Omental fat pad (tissue), 4 donors: ENCODE measurements at places on chromosomes 2 and 18.
A peak's percentile ranks its signal among the peaks of the same experiment; 100 is the strongest.

- no peak for DNase-seq
Observed at GRCh38 chr2:152089238-152089637, 9.6 kb downstream of the CACNB4 start.

DNA sequence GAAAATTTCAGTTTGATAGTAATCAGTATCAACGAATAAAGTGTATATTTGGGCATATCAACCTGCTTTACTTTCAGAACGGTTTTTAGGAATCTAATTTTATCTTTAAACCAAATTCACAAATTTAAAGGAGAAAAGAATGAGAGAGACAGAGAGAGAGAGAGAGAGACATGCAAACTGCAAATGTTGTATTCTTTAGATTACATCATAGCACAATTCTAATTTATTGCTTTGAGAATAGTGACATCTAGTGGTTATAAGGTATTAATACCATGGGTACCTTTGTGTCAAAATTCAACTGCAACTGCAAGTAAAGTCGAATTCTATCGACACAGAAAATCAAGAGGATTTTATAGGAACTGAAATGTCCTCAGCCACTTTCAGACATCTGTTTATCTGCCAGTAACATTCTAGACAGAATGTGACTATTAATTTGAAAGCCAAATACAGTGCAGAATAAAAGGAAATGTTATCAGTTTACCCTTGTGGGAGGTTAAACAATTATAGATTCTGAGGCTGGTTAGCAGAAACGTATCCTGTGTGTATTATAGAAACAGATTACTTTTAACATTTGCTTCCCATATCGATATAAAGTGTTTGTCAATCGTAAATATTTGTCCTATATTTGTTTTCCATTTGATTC lies 529.8 kb upstream of the VRK2 start:
- DNase-seq, result no peak

GRCh38 chr2:239182981-239183791 lies 217.6 kb downstream of the HDAC4 start:
- DNase-seq, result peak; percentile 15

- DNase-seq, result no peak
Observed at GRCh38 chr18:48215876-48216638, 193.1 kb downstream of the ZBTB7C start.

GRCh38 chr2:219049282-219049681 lies 8.0 kb upstream of the CFAP65 start:
- no peak for DNase-seq

DNA sequence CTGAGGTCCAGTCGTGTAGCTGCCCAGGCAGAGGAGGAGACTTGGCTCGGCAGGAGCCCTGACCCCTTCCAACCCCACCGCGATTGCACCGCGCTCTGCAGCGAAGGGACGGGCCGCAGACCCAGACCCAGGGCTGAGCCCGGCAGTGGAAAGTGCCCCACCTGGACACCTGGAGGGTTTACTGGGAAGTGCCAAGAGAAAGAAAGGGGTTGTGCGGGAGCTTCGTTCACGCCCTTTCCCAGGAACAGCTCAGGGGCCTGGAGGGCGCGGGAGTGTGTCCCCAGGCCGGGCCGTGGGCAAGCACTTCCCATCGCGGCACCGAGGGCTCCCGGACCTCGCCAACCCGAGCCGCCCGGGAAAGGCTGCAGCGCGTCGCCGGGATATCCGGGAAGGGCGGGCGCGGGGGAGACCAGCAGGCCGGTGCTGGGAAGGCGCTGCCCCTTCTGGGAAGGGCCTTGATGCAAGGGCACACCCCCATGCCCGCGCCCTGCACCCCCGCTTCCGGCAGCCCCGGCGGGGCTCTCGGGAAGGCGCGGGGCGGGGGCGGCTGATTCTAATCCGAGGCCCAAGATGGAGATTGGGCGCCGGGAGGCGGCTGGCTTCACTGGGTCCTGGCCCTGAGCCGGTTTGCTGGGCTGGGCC lies 36.1 kb upstream of the MRPL33 start:
- DNase-seq, result peak; percentile 67

DNA sequence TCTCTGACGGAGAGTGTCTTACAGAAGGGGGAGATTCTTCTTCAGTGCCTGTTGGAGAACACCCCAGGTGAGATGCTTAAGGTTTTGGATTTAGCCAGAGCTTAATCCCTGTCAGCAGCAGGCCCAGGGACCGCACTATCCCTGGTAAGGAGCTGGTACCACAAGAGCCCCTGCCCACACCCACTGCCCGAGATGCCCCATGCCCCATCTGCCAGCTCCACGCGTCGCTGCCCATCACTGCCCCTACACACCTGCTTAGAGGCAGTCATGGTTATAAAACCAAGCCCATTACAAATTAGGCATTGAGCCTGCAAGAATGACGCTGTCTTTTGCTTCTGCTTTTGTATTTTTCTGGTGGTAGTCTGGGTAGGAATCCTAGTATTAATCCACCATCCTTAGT lies 21.7 kb downstream of the CEP68 start:
- DNase-seq, result no peak

DNA sequence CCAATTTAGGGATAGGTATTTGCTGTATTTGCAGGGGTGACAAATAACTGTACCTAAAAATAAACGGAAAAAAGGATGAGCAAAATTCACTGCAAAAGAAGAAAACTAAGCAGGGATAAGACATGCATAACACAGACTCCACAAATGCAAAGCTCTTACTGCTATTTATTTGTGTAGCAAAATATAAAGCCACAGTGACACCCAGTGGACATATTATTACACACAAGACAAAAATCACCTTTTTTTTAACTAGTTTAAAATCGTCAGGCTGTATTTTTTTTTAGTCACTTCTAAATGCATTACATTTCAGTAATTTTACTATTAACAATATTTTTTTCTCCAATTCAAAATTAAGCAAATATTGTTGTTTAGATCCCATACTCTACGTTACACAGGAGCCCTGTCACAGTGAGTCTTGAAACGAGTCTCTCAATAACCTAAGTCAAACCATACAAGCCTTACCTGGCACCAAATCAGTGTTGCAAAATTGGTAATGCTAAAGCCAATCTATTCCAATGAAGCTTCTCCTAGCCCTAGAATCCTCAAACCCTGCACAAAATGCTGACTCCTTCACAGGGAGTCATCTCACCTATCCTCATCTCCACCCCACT lies 23.7 kb downstream of the METTL4 start:
- DNase-seq, result no peak

DNA sequence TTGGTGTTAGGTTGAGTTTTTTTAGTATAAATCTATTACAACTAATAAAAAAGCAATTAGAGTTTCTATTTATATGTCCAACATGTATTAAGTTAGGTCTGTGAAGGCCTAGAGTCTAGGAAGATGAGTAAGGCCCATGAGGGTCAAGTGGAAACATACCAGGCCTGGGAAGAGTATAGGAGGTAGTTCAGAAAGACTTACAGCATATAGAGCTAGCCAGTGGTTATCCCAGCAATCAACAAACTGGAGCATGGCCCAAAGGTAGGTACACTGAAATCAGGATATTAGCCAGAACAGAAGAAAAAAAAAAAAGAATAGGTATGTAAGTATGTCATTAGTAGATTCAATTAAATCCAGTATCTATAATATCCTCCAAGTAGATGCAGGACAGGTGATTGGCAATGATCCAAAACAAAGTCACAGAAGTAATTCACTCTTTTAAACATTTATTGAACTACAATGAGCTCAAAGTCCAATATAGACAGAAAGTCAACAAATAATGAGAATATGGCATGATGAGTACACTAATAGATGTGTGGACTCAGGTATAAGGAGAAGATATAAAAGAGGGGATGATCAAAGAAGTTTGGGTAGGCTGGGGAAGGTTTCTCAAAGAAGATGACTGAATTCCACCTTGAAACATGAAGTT lies 70.3 kb downstream of the IKZF2 start:
- DNase-seq, result no peak

- DNase-seq, result no peak
Observed at GRCh38 chr2:54189539-54189938, 66.5 kb downstream of the TSPYL6 start.

GRCh38 chr2:190889175-190889943 lies 8.7 kb downstream of the GLS start:
- DNase-seq, result no peak

DNA sequence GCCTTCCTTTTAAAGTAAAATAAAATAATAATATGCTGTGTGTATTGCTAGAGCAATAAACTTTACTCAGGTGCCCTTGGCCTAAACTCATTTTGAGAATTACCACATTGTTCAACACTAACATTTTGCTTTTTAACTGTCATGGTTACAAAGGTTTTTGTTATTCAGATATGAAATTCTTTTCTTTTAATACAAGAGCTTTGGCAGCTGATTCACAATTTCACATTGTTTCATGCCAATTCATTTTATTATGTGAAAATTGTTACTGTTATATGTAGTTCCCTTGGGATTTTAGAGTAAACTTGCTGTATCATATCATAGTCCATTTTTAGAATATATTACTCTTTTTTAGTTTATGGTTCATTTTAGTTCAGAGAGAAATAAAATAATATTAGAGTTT lies 65.8 kb upstream of the ZNF804A start:
- DNase-seq, result no peak

DNA sequence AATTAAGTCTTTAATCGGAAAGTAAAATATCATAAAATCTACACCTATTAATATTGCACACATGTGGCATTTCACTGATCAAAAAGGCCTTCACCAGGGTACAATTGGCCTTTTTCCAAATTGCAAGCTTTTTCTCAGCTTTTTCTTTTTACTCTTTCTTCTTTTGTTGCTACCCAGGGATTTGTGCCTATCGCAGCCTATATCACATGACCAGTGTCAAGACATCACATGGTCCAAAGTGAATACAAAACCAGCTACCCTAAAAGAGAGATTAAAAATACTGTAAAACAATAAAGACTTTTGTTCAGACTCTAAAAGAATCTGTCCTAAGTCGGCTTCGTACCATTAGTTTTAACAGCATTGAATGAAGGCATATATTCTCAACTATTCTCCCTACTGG lies 15.0 kb upstream of the OTX1 start:
- no peak for DNase-seq

DNA sequence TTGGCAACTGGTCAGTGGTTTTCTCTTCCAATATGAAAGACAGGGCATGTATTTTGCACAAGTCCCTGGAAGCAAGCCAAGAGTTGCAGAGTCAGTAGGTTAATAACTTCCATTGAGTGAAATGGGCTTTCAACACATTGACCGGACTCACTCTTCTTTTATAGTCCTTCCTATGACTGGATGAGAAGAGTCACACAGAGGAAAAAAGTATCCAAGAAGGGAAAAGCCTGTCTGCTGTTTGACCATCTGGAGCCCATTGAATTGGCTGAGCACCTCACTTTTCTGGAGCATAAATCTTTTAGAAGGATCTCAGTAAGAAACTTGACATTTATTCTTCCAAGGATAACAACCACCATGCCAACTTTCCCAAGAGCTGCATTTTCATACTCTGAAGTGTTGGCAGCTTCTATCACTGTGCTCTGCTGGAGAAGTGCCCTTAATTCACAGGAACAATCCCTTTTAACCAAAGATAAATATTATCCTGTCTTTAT lies 45.4 kb downstream of the RASGRP3 start:
- DNase-seq, result no peak

DNA sequence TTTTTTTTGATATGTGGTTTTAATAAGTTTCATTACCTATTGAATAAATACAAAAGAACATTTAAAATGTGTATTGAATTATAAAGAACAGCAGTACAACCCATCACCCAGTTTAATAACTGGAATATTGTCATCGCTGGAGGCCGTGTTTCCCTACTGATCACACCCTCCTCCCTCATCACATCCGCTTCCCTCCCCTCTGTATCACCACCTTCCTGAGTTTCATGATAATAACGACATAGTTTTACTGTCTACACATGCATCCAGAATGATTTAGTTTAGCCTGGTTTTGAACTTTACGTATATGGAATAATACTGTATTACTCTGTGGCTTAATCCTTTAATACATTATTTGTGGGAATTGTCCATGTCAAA lies 2.1 kb downstream of the SERPINB8 start:
- DNase-seq, result no peak

DNA sequence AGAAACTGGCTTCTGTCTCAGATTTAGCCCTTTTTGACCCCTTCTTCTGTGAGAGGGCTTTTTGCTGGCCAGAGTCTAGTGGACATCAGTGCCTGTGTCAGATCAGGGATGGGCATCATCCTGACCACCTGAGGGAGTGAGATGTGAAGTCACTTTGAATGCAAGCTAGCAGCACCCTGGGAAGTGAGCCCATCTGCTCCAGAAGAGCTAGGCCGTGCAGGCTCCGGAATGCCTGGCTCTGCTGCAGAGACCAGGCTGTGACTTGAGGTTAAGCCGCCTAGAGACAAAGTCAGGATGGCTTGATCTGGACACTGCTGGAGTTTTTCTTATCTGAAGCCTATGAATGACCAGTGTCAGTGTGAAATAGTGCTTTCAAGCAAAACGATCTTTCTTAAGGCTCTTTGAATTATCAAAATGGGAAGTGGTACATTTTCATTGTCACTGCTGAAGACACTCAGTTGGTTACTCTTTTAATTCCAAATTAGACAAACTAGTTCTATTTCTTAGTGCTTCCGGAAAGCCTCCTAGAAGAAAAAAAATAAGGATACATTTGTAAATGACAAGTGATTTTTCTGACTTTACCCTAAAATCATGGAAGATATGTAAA lies 20.8 kb downstream of the DGUOK start:
- DNase-seq, result no peak

- no peak for DNase-seq
Observed at GRCh38 chr2:187079901-187080300, 230.9 kb upstream of the ZSWIM2 start.

- no peak for DNase-seq
Observed at GRCh38 chr2:15425712-15426111, 135.4 kb downstream of the NBAS start.

GRCh38 chr2:66467718-66468117 lies 32.8 kb downstream of the MEIS1 start:
- DNase-seq, result no peak

DNA sequence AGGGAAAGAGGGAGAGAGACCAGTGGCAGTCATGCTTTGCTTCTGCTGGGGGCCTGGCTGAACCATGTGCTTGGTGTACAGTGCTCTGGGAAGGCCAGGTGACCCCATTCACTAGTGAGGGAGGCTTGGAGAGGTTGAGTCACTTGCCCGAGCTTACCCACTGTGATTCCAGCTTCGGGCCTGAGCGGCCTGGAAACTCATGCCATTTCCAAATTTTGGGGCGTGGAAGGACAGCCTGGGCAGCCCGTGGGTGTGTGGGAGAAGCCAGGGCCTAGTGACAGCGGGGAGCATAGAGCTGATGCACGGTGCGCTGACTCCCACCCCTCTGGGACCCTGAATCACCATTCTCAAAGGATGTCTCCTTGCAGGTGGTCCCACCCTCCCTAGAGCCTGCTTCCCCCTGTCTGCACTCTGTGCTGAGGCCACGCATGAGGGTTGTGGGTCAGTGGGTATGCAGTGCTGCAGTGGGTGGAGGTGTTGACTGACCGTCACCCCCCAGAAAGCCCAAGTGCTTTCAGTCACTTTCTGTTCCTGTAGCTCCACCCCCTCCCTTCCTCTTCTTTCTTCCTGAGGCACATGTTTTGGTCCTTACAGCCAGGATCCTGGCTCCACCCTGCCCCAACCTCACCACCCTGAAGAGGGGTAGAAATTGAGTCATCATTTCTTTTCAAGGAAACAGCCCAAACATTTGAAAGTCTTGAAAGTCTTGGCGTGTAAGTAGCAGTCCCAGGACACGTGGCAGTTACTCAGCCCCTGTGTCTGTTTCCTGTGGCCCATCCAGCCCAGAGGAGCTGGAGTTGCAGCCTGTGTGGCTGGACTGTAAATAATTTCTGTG lies 69.3 kb upstream of the MCFD2 start:
- DNase-seq, result peak; percentile 58
